ENCODE measurements at places on chromosomes 12 and 14. TPM values are rescaled to one million over a fixed set of nuclear protein-coding genes. Genes with fewer than 3 reads are reported as not detected.

DNA sequence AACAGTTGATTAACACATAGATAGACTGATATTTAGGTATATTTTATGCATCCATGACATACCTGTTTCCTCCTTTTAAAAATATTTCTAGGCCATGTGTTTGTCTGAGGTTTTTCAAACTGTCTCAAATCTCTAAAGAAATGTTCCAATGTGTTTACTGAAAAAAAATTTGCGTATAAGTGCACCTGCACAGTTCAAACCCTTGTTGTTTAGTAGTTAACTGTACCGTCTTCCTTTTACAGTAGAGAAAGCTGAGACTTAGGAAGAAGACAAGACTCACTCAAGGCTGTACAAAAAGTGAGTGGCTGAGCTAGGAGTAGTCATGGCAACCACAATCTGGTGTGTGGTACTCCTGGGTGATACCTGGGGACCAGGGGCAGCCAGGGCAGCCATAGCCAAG lies 934.6 kb downstream of the VRK1 start:
- no peak for DNase-seq

DNA sequence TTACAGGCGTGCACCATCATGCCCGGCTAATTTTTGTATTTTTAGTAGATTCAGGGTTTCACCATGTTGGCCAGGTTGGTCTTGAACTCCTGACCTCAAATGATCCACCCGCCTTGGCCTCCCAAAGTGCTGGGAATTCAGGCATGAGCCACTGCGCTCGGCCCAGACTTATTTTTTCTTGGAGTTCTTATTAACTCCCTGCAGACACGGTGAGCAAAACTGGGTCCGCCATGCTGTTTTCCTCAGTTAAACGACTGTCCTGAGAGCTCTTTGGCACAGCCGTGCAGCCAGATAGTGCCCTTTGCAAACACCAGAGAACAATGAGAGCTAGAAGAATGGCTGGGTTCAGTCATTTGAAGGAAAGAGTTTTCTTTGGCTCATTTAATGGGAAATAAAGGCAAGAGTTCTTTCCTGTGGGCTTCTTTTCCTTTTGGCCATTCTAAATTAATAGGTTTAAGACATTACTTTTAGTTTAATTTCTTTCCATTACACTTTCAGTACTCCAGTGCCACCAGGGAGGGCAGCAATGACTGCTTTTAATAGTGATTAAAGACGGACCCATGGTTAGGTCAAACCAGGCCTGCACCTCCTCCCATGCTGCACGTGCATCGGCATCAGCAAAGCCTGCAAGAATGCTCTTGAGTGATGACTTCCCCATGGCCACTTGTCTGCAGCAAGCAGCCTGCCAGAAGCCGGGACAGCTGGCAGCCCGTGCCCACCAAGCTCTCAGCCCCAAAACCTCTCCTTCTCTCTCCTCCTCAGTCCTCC lies 60.7 kb downstream of the VCPKMT start:
- no peak for DNase-seq

DNA sequence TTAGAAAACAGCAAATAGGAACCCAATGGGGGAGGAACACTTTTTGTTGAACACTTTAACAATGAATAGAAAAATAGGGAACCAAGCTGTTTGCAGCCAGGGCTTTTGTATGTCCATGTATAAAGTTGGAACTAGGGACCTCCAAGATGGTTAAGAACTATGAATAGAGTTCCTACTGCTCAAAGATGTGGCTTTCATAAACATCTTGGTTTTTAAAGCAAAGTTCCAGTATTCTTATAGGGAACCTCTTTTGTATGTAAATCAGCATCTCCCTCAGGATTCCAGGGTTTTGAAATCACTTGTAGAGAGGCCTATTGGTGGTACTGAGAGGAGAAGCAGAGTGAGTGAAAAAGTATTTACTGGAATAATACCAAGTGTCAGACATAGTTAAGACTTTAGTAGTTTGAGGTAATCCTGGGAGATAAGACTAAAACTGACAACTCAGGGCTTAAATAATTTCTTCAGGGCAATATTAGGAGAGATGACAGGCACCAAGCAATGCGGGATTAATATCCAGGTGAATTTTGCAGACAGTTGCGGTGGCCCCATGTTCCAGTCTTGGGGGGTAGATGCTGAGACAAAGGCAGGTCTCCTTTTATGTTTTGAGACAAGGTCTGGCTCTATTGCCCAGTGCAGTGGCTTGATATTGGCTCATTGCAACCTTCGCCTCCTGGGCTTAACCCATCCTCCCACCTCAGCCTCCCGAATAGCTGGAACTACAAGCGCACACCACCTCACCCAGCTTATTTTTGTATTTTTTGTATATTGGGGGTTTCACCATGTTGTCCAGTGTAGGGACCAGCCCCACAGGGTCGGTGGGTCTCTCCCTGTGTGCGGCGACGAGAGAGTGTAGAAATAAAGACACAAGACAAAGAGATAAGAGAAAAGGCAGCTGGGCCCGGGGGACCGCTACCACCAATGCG lies 10.4 kb upstream of the EID3 start:
- no peak for DNase-seq

- no peak for DNase-seq
Observed at GRCh38 chr12:62481843-62482540, 15.4 kb downstream of the MON2 start.

DNA sequence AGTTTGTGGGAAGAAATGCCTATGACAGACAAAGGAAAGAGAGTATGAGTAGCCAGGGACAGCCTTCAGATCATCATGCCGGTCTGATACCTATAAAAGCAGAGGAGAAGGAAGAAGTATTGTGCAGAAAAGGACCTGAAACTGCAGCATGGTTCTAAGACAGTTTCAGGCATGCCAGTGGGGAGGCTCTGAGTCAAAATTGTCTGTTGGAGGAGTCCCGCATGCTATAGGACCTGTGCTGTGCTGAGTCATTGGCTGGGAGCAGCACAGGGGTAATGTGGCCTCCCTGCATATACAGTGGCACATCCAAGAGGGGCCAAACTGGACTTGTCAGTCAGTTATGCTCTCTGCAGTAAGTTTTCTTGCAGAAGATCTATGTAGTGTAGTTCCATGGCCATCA lies 40.7 kb downstream of the NEUROD4 start:
- no peak for DNase-seq

GRCh38 chr12:129941618-129942017 lies 37.8 kb upstream of the TMEM132D start:
- DNase-seq = no peak

DNA sequence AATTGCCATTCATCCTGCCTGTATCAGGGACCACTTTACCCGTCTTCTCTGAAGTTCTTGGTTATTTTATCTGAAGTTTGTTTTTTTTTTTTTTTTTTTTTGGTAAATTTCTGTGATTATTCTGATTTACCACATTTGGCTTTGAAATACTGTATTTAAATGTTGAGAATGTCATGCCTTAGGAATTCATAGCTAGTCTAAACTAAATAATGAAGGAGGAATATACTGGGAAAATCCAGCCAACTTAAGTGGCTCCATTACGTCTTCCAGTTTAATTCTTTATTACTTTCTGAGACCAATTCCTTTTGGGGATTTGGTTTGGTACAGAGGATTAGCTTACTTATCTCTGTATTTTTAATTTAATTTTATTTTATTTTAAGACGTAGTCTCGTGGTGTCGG lies 60.3 kb upstream of the KCNMB4 start:
- no peak for DNase-seq

Gene LRFN5
- total RNA-seq = not detected
